ENCODE measurements at places on chromosomes 5 and 9. TPM values are rescaled to one million over a fixed set of nuclear protein-coding genes. Genes with fewer than 3 reads are reported as not detected.

Gene PDZD2
- polyA plus RNA-seq, result 18.3 TPM

Gene MARCOL
- polyA plus RNA-seq, result not detected

Gene STX17
- polyA plus RNA-seq, result 31.7 TPM

- DNase-seq, result no peak
Observed at GRCh38 chr5:72441094-72441723, 66.0 kb downstream of the ZNF366 start.

DNA sequence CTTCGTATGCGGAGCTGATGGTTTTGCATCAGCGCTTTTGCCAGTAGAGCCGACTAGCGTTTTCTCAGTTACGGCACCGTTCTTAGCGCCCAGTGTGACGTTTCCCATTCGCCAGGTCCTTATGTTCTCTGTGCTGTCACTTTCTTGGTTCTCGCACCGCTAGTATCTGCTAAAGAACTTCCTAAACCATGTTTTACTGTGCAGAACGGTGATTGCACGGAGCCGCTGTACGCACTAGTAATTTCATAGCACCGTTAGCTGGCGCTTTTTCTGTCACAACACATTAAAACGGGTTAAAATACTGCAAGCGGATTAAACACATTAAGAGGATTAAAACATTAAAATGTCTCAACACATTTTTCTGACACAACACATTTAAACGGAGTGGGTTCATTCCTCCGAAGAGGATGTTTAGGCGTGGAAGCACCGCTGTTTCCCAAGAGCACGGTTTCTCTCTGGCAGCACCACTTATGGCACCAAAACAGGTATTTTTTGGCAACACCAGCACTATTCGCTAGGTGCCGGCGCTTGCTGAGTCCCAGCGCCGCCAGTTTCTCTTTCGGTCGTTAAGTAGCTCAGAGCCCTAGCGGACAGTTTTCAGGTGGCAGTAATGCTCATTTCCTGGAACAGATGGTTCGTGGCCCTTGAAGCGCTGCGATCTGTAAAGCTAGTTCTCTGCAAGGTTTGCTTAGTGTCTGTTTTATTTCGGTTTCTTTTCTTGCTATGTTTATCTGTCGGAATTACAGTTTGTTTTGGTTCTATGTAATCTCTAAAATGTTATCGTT is 20.3 kb downstream of the ANXA2R start:
- DNase-seq, result no peak

DNA sequence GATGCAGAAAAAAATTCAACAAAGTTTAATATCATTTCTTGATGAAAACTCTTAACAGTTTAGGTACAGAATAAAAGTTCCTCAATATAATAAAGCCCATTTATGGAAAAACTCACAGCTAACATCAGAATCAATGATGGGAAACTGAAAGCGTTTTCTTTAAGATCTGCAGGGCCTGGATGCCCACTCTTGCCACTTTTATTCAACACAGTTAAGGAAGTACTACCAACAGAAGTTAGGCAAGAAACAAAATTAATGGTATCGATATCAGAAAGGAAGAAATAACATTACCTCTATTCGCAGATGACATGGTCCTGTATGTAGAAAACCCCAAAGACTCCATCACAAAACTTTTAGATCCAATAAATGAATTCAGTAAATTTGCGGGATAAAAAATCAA is 542.4 kb upstream of the RGMB start:
- DNase-seq, result no peak

- DNase-seq, result no peak
Observed at GRCh38 chr5:103037673-103038455, 82.1 kb downstream of the GIN1 start.

GRCh38 chr9:20729523-20729922 is 45.5 kb downstream of the FOCAD start:
- DNase-seq, result no peak

GRCh38 chr9:36504156-36504555 is 68.5 kb upstream of the MELK start:
- DNase-seq, result no peak

DNA sequence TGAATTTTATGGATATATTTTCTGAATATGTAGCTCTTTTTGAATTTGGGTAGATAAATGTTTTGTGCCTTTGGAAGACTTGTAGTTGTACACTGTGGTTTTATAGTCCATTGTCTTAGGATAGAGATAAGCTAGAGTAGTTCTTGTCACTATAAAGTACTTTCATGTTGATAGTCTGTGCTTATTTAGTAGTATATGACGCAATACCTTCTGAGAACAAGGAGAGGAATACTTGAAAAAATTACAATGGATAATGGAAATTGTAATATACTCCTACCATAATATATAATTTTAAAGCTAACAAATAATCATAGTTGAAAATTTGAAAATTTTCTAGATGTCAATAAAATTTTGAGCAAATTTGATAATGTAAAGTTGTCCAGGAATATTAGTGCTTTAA is 664.0 kb downstream of the TLE4 start:
- no peak for DNase-seq

- DNase-seq, result no peak
Observed at GRCh38 chr5:34778091-34778850, 60.7 kb upstream of the TTC23L start.

All from right renal cortex interstitium (tissue), 3 donors.